ENCODE measurements at places on chromosomes 16 and 17.

- DNase-seq = no peak
These were observed 10.8 kb upstream of the HSBP1 start for GRCh38 chr16:83797013-83797412.

DNA sequence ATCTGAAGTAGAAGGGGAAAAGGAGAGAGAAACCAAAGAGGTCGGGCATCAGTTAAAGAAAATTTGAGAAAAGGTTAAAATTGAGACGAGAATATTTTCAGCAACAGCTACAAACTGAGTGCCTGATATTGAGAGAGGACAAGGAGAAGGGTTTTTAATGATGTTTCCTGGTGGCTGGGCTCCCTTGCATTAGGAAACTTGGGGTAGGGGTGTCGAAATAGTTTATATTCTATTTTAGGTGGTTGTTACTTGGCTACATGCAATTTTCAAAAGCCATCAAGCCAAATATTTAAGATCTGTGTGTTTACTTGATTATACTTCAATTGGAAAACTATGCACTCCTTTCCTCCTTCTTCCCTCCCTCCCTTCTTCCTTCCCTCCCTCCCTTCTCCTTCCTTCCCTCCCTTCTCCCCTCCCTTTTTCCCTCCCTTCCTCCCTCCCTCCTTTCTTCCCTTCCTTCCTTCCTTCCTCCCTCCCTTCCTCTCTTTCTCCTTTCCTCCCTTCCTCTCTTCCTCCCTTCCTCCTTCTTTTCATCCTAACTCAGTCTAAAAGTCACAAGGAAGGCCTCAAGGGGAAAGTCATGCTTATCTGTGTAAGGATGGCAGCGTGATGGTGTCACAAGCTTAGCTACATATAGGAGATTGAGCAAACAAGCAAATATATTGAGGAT, 1.8 kb upstream of the APOH start:
- no peak for DNase-seq

GRCh38 chr17:4166419-4166818, 23.4 kb downstream of the CYB5D2 start:
- no peak for DNase-seq

- no peak for DNase-seq
These were observed 18.2 kb downstream of the SCGB1C2 start for GRCh38 chr17:155576-155975.

DNA sequence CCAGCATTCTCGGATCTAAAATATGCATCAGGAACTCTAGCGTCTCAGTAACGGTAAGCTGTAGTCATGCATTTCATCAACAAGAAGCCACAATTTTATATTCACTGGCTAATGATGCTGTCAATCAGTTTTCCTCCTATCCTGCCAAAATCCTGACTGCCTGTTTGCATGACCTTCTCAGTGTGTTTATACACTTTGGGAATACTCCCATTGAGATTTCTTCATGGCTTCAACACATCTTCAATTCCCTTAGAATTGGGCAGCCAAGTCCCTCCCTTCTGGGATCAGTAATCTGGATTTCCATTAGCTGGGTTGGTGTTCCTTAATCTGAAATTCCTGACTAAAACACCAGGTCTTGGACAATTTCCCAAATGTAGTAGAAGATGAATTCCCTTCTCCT, 348.9 kb upstream of the DYNLRB2 start:
- no peak for DNase-seq

DNA sequence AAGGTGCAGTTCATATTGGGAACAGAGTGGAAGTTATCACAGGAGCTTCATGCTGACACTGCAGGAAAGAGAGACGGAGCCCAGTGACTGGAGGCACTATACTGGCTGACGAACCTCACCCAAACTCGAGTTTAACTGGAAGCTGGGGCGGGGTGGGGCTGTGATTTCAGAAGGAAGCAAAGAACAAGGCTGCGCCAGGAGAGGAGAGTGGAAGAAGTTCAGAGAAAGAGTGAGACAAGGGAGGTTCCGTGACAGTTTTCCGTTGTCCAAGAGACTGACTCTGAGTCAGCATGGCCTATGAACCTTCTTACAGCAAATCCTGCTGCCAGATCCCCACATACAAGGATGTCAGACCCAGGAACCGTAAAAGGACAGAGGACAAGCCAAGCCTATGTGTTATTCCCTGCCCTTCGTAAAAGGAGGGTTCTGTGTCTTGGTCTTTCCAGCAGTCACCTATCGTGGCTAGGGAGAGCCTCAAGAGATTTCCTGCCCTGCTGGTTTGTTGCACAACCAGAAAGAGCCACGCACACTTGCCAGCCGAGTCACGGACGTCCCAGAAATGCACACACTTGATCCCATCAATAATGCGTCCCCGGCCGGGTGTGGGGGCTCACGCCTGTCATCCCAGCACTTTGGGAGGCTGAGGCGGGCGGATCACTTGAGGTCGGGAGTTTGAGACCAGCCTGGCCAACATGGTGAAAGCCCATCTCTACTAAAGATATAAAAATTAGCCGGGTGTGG, 5.1 kb downstream of the PITPNA start:
- no peak for DNase-seq

DNA sequence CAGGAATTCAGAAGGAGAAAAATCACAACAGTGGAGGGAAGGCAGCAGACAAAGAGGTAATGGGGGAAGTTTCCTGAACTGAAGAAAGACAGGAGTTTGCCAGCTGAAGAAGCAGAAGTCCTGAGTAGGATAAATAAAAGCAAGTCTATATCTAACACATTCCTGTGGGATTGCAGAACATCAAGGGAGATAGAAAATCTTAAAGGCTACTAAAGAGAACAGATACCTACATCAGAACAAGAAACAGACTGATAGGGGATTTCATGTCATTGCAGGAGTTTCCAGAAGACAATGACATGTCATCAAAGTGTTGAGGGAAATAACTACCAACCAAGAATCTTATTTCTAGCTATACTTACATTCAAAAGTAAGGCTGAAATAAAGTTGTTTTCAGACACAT, 21.3 kb upstream of the CRYBA1 start:
- DNase-seq = no peak

- no peak for DNase-seq
These were observed 46.5 kb upstream of the CDRT4 start for GRCh38 chr17:15513856-15514459.

- DNase-seq = no peak
These were observed 8.4 kb downstream of the NDUFAB1 start for GRCh38 chr16:23587726-23588125.

GRCh38 chr17:74547736-74548135, 1.8 kb upstream of the CD300C start:
- no peak for DNase-seq

Data from GM12891 (cell line).